ENCODE measurements at places on chromosomes 4 and X. TPM values are rescaled to one million over a fixed set of nuclear protein-coding genes. Genes with fewer than 3 reads are reported as not detected.

DNA sequence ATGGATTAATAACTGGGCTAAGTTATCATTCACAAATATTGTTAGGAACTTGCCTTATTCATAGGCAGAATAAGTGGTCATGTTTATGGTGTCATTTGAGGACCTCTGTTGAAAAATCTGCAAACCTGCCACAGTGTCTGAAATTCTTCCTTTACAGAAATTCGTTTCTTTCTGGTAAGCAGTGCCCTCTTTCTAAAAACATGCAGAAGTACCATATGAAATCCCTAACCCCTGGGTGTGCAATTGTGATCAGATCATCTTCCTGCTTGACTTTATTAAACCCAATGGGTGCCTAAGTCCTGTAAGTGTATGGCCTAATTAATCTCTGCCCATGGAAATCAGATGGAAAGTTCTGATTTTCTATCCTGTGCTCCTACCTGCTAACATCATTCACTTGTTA is 4.4 kb upstream of the HTATSF1 start:
- DNase-seq: no peak

GRCh38 chr4:70288651-70289050 is 46.1 kb upstream of the CABS1 start:
- DNase-seq: no peak

DNA sequence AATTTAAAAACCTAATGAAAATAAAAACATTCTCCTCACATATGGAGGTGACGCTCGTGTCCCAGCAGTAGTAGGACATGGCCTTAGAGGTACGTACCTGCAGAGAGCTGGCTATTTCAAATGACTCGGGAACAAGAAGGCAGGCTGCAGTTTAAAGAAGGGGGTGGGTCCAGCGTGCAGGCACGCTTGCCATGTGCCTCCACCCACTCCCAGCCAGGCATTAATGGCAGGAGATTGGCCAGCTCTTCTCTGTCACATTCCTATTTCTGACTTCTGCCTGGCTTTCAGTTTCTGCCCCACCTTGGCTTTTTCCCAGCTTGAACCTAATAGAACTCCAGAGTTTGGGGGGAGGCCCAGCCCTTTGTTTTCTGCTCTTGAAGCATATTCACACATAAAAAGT is 17.2 kb downstream of the PDHA1 start:
- DNase-seq: no peak

GRCh38 chr4:114474188-114474800 is 124.3 kb upstream of the UGT8 start:
- DNase-seq: no peak

GRCh38 chr4:81457921-81458520 is 13.7 kb downstream of the RASGEF1B start:
- no peak for DNase-seq

DNA sequence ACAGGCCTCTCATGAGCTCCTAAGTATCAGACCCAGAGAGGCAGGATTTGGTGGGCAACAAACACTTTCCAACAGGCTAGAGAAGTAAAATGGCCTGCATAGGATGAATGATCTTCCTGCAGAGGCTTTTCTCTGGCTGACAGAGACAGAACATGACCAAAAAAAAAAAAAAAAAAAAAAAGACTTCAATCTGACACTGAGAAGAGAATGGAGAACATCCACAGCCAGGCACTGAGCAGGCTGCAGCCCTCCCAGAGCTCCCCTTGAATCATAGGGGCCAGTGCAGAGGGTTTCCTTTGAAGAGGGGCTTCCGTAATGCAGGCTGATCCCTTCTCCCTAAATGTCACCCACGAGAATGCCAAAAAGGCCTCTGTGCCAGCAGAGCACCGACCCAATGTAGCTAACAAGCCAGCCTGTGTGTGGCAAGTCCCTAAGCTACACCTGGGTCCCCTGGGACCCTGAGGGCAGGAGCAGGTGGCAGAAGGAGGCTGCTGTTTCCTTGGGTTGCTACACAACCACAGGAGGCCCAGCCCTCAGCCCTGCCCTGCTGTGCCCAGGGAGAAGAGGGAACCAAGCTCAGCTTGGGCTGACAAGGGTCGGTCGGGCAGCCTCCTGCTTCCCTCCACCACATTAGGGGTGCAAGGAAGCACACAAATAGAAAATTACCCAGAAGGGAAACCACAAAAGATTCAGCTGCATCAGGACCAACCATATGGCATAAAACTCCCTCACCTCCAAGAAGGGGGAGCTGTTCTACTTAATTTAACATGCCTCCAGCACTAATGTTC is 55.6 kb downstream of the MAP7D2 start:
- DNase-seq: no peak

DNA sequence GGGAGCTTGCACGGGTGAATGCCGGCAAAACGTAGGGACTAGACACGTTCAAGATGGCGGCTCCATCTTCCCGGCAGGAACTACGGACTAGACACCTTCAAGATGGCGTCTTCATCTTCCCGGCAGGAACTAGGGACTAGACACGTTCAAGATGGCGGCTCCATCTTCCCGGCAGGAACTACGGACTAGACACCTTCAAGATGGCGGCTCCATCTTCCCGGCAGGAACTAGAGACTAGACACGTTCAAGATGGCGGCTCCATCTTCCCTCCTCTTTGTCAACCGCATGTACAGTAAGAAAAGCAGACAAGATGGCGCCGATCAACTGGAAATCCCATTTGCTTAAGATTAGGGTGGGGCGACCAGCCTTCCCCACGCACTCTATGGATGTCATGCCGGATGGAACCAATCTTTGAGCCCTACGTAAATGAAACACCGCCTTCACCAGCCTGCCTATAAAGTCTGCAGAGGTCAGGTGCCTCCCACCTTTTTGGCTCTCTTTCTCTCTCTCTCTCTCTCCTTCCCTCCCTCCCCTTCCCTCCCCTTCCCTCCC is 222.4 kb downstream of the CRLF2 start:
- peak; percentile 62 for DNase-seq

Gene PNMA3
- total RNA-seq: not detected

- no peak for DNase-seq
These were observed 158.1 kb downstream of the ATP10D start for GRCh38 chr4:47642985-47643760.

DNA sequence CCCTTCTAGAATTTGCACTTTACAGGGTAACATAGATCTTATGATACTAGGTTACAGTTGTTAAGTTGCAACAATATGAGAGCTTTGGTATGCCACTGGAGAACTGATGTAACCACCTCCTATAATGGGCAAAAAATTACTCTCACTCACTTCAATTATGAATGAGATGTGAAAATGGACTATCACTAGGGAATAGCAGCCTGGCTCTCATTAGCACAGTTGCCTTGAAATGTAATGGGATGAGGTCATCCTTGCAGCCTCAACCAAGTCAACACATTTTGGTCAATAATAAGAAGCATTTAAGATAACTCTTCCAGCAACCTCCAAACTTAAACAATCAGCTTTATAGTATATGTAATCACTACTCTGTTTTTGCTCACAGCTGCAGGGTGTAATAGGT is 69.4 kb downstream of the TBC1D9 start:
- DNase-seq: no peak

GRCh38 chrX:68835104-68835442 is 6.3 kb downstream of the EFNB1 start:
- DNase-seq: no peak

- DNase-seq: no peak
These were observed 55.0 kb upstream of the SCML1 start for GRCh38 chrX:17682259-17682658.

DNA sequence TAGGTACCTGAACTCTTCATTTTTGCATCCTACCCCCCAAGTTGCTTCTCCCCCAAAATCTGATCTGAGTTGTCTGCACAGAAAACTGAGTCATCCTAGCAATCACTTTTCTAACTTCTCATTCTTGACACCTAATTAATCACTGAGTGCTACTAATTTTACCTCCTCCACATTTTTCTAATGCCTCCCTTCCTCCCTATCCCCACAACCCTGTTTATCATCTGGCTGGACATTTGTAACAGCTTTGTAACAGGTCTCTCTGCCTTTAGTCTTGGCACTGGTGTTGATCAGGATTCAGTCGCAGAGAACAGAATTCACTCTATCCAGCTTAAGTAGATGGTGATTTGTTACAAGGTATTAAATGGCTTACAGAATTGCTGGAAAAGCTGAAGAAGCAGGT is 303.9 kb upstream of the GATB start:
- no peak for DNase-seq

Gene EDNRA
- 26.1 TPM for total RNA-seq

DNA sequence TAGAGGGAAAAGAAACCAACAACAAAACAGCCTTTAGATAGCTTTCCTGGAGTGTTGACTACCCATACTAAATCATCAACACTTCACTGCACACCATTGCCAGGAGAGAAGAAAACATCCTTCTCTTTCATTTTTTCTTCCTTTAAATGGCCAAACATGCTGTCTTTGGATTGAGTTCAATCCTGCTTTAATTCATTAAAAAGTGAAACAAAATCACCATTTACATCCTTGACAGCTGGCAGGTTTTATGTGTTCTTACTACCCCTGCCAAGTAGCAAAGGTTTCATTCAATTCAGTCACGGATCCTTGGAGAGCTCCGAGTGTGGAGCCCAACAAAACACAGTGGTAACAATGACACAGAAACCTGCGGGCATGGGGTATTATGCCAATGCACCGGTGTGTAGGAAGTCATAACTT is 568.3 kb downstream of the ANKRD50 start:
- no peak for DNase-seq

Gene IL3RA
- 77.7 TPM for total RNA-seq

DNA sequence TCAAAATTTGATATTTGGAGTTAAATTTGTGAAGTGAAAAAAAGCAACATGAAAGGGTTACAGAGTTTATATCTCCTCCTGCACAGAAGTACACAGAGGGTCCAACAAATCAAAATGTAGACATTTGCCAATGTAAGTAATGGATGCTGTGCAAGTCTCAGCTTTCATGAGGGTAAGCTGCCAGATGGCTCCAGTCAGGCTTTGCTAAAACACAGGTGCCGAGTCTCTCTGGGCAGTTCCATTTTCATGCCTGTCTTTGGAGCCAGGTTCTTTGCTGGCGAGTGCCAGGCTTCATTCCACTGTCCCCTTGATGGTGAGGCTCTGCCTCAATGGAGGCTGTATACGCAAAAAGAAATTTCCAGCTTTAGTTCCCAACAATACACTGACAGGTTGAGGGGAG is 27.9 kb downstream of the SLC4A4 start:
- DNase-seq: no peak

DNA sequence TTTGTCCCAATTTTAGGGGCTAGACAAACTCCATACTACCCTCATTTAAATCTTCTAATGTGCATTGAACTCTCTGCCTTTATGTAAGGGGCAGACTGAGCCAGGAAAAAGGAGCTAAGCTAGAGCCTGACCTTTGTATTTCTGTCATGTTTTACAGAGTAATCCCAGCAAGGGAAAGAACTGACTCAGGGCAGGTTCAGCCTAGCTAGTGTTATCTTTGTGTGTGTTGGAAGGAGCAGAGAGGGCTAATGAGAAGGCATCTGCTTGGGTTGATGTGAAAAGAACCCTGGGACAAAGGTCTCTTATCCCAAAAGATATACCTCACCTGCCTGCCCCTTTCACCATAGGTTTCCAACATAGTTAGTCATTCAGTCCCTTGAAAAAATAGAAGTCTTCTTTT is 31.7 kb downstream of the IGSF1 start:
- no peak for DNase-seq

DNA sequence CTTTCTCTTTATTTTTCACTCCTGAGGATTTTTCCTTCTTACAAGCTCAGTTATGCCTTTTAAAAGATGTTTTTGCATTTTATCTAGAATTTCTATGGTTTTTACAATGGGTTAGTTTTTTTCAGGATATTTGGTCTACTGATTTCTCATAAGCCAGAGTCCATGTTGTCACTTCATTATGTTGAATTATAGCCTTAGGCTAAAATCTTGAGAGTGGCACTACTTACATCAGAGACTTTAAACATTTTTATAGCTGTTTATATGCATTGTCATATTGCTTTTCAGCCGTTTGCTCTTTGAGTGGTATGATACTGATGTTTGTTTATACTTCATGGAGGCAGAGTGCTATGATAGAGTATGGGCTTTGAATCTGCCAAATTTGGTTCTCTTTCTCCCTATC is 36.4 kb downstream of the CXorf58 start:
- DNase-seq: no peak

DNA sequence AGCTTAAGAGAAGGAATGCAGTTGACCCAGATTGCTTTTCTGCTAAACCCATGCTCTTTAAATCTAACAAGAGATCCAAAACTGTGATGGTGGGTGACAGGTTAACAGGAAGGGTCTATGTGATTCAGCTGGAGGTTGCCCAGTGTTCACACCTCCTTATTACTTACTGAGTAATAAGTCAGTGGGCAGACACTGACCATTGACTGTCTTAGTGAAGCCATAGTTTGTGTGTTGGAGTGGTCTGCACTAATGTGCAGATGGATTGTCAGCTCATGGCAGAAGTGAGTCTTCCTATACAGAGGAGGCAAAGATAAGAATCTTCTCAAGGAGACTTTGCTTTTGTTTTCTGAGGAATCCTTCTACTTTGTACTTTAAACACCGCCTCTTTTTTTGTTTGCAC is 15.2 kb upstream of the RUFY3 start:
- DNase-seq: no peak

- DNase-seq: no peak
These were observed 101.6 kb upstream of the JADE1 start for GRCh38 chr4:128707864-128708263.

- no peak for DNase-seq
These were observed at the start of gene IGFBP7 for GRCh38 chr4:57109847-57110639. IGFBP7 (minus strand) TSS chr4:57110385; CDS start chr4:57110351, 34 bp downstream.

DNA sequence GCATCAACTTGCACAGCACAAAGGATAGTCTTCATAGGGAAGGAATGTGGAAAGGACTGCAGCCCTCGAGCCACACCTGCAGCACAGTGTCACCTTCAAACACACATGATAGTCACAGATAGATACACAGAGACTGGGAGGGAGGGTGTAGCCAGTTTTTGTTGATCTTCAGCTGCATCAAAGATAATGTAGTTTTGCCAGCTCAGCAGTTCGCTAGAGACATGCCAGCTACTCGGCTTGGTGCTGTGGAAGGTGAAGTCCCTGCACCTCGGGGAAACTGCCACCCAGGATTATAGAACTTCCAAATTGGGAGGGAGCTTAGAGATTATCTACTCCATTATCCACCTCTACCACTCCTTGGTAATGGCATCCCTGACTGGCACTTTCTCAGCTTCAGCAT is 92.9 kb upstream of the PAK3 start:
- DNase-seq: no peak

DNA sequence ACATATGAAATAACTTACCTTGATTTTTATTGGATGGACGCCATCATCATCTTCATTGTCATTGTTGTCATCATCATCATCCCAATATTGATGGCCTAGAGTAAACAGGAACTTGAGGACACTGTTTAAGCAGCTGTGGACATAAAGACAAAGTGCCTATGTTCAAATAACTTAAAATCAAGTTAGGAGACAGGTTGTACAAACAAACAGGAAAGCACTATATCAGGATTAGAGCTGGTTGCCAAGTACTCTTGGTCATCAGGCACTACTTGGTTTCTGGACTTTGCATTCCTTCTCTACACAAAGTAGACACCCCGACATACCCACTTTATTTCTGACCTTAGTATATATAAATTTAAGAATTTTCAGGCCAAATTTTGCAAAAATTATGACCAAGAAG is 608.6 kb downstream of the KLHL13 start:
- DNase-seq: no peak

Gene HPSE
- 3.5 TPM for total RNA-seq

Gene STATH
- not detected for total RNA-seq

Gene NPY2R
- not detected for total RNA-seq

Gene FABP2
- not detected for total RNA-seq

- DNase-seq: no peak
These were observed 125.2 kb upstream of the KLHL4 start for GRCh38 chrX:87392369-87392768.

GRCh38 chrX:102899940-102900916 is 36.8 kb upstream of the RAB40AL start:
- peak; percentile 42 for DNase-seq

Data from glomerular endothelial cell (primary cell).